Posterior vena cava (tissue), 2 donors: ENCODE measurements at places on chromosomes 11 and 22. TPM values are rescaled to one million over a fixed set of nuclear protein-coding genes. Genes with fewer than 3 reads are reported as not detected.

DNA sequence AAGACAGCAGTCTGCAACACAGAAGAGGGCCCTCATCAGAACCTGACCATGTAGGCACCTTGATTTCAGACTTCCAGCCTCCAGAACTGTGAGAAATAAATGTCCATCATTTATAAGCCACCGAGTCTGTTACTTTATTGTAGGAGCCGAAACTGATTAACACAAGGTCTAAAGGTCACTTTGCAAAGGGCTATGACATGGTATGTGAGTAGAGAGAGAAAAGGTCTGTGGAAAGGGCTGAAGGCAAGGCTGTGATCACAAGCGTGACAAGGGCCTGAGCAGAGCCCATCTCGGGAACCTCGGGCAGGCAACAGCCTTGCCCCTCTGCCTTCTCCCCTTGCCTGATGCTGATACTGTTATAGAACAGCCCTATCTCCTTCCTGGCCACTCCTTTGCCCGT is 73.4 kb upstream of the TEAD1 start:
- no peak for DNase-seq

DNA sequence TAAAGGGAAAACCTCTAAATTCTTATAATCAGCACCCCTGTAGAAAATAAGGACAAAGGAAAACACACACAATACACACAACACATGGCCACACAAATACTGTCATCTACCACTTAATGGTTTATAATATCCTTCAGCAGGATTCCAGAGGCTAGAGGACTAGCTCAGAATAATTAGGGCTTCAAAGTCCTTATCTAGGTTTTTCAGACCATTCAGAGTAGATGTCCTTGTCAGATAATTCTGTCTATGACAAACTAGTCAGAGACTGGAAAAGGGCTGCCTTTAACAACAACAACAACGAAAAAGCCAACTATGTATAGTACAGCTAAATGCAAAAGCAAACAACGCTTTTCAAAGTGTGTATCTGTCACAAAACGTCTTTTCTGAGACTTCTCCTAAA is 456.5 kb upstream of the CNTN5 start:
- DNase-seq: no peak

VWA5A gene
- total RNA-seq: 22.0 TPM

DNA sequence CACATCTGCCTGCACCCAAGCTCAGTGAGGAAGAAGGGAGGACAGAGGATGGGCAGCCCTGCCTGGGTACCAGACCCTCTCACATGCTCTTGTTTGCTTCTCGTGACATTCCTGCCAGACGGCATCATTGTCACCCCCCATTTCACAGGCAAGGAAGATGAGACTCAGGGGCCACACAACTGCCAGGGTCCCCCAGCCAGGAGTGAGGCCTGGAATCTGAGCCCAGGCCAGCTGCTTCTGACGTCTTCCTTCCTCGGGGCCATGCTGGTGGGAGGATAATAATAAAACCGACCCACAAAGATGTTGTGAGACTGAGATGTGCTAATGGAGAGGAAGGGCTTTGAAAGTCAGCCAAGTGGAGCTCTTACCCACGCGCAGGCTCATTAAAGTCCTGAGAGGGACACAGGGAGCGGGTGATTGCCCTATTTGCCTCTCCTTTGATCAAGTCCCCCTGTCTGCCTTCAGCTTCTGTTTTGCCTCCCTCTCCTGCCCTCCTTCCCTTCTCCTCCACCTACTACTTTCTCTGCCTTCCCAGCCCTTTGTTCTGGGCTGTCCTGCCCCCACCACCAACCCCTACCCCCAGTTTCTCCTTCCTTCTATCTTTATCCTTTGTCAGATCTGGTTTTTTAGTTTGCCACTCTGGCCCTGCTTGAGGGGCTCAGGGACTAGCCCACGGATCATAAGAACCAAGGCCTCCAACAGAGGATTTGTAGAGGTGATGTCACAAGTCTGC is 62.7 kb downstream of the MCM5 start:
- no peak for DNase-seq

GRCh38 chr11:15289723-15290122 is 175.0 kb downstream of the INSC start:
- DNase-seq: no peak

DNA sequence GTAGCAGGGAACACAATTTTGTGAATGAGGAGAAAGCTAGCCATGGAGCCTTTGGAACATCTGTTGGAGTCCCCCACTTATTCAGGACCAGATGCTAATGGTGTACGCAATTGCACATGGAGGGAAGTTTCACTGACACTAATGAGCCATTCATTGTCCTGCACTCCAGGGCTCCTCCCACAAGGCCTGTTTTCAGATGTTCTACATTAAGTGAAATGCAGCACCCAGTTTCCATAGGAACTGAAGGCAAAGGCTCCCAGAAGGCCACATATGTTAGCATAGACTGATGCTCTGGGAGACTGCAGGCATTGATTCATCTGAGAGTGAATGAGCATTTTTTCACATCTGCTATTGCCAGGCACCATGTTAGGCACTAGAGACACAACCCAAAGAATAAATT is 399.5 kb downstream of the ETS1 start:
- no peak for DNase-seq

DNA sequence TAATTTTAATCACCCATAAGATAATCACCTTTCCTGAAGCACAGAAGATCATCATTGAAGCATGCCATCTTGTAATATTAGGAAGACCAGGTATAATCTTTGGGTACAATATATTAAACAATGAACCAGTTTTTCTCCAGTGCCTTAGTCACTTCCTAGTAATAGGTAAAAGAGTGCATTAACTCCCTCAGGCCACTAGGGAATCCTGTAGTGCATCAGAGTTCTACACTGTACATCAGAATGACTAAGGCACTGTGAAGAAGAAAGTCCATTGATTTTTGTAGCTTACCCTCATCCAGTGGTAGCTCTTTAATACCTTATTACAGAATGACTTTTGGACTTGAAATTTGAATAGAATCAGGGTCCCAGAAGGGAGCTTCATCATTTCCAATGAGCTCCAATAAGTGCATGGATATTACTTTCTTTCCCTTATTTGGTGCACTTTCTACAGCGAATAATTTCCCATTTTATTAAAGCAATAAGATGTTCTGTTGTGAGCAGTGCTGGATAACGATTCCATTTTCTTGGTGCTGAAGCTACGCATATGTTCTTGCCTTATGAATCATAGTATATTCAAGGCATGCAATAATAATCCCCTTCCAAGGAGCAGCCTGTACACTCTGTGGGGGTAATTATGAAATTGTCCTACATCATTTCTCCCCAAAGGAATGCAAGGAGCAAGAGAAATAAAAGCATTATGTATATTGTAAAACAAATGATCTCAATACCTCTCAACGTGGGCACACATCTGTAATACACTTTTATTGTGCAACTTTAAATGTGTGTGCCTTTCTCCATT is 4.7 kb downstream of the C11orf87 start:
- no peak for DNase-seq

NR1H3 gene
- total RNA-seq: 24.8 TPM

SNX19 gene
- 62.1 TPM for total RNA-seq

SAA1 gene
- total RNA-seq: 324 TPM

DNA sequence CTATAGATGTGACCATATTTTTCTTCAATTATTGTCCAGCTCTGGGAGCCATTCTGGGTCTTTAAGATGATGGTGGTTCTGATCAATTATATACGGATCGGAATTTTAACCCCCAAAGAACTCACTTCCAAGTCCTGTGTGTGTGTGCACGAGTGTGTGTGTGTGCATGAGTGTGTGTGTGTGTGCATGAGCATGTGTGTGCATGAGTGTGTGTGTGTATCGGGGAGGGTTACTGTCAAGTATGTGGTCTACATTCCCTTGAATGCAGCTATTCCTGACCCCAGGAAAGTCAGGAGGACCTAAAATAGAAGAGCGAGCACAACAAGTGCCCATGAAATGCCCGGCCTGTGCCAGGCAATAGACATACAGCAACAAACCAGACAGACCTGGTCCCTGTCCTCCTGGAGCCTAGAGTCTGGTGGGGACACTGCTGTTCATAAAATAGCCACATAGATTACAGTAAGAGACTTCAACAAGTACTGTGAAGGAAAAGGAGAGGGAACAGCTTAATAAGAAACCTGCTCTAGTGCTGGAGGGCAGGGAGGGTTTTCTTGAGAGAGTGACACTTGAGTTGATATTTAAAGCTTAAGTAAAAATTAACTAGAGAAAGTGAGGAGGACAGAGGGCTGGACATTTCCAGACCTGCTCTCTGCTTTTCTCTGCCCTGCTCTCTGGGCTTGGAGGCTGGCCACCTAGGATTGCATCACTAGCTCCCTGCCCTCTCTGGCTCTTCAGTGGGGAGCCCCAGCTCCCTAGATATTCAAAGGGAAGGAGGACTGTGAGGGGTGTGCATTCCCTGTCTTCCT is 66.1 kb upstream of the SPON1 start:
- no peak for DNase-seq

DNA sequence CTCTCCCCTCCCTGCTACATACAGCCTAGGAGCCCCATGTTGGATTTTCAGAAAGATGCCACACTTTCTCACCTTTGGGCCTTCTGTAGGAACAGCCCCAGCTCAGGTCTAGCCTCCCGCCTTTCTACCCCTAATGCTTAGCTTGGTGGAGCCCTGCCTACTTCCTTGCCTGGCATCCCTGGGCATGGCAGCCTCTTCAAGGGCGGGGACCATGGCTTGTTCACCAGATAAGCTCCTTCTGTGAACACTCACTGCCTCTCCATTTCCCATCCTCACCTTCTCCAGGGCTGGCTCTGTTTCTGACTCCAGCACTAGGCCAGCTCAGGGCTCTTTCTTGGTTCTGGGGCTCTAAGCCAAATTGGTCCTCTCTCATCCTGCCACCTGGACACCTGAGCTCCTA is 1.4 kb downstream of the SEPTIN3 start:
- no peak for DNase-seq

GRCh38 chr11:99893811-99894210 is 793.3 kb upstream of the ARHGAP42 start:
- DNase-seq: no peak

DNA sequence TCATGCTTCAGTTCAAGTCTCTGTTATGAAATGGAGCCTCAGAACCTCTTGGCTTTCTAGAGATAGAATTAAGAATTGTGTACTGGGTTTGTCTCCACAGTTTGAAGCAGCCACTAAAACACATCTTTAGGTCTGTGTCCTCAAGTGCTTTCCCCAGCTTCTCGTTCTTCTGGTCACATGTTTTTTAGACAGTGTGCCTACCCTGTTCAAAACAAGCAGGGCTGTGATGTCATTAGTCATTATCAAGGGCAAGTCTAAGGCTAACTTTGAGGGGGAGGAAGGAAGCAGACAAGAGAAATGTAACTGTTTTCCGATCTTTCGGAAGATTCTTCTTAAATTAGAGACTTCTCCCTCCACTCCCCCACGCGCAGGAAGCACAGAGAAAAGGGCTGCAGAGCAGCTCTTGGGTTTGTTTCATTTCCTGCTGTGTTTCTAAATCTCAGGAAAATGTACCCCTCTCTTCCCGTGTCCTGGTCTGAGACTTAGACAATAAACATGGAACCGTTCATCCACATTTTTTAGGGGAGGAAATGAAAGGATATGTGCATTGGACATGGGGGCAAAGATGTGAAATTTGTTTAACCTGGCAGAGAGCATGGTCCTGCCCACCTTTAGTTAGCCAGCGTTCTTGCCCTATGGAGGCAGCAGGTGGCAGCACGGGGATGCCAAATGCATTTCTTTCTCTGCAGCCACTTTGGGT is 3.1 kb downstream of the AKIP1 start:
- no peak for DNase-seq

DDIAS gene
- 0.86 TPM for total RNA-seq

CNIH2 gene
- total RNA-seq: not detected

- no peak for DNase-seq
These were observed 7.8 kb downstream of the LDHAL6A start for GRCh38 chr11:18463439-18463838.

OR2AG2 gene
- 0.10 TPM for total RNA-seq

HTR3B gene
- total RNA-seq: not detected

- DNase-seq: no peak
These were observed 85.0 kb downstream of the CD44 start for GRCh38 chr11:35223991-35224390.

GRCh38 chr11:82507288-82507687 is 226.4 kb downstream of the FAM181B start:
- no peak for DNase-seq

- no peak for DNase-seq
These were observed 71.7 kb downstream of the RAB38 start for GRCh38 chr11:88103337-88104206.

PLA2G3 gene
- total RNA-seq: not detected

GRCh38 chr11:1422481-1422880 is 32.7 kb downstream of the BRSK2 start:
- DNase-seq: no peak

SERPINH1 gene
- 255 TPM for total RNA-seq

SIRT3 gene
- total RNA-seq: 13.3 TPM

HSPB2 gene
- total RNA-seq: 16.5 TPM

DNA sequence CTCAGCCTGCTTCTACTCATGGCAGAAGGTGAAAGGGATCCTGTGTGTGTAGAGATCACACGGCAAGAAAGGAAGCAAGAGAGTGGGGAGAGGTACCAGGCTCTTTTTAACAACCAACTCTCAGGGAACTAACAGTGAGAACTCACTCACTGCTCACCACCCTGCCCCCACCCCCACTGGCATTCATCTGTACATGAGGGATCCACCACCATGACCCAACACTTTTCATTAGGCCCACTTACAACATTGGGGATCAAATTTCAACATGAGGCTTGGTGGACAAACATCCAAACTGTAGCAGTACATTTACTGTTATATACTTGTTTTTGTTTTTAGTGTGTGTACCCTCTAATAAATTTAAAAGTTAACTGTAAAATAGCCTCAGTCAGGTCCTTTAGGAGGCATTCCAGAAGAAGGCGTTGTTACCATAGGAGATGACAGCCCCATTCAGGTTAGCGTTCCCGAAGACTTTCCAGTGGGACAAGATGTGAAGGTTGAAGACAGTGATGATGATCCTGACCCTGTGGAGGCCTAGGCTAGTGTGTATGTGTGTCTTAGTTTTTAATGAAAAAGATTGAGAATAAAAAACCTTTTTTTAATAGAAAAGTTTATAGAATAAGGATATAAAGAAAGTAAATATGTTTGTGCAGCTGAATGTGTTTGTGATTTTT is 11.3 kb downstream of the CUL5 start:
- no peak for DNase-seq

GRCh38 chr22:45580726-45581381 is 78.2 kb downstream of the FBLN1 start:
- no peak for DNase-seq

FGF4 gene
- total RNA-seq: not detected

DNA sequence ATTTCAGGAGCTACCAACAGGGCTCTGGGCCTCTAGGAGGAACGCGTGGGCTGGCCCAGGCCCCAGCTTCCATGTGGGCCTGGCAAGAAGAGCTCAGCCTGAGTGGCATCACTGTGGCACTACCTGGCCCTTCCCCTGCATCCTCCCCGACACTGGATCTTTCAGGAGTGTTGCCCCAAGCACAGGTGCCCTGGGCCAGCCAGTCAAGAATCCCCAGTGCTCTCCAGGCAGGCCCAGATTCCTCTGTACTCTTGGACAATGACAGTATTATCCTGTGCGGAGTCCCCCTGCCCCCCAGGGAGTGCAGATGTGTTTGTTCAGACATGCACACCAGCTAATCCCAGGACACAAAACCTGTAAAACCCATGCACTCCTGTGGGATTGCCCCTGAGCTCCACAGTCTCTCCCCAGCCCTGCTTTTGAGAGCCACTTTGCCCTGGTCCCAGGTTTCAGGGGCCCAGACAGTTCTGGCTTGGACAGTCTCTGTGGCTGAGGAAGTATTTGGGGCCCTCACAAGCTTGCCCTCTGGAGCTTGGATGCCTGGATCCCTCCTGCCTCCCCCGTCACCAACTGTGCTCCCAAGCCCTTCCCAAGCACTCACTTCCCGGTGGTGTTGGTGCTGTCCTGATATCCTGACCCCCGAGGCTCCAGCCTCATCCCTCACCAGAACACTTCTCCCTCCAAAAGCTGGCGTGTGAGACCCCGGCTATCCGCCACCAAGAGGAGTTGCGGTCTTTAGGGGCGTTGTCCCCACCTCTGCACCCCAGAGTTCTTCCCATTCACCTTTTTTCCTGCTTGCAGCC is 39.9 kb downstream of the KCNC1 start:
- peak; percentile 47 for DNase-seq
